ENCODE measurements at places on chromosomes 1 and 21.
A peak's percentile ranks its signal among the peaks of the same experiment; 100 is the strongest.

- DNase-seq: no peak
Observed at GRCh38 chr21:42939582-42940413, 14.4 kb upstream of the ERVH48-1 start.

DNA sequence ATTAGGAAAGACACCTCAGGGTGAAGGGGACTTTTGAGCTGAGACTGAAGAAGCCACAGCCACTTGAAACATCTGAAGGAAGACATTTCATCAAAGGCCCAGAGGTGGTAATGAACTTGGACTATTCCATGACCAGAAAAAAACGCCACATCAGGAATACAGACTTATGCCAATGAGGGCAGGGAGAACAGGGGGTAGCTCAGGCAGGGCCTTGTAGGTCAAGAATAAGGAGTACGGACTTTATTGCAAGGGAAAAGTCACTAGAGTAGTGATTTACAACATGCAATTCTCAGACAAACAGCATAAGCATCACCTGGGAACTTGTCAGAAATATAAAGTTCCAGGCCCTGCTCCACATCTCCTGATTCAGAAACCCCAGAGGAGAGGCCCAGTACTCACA lies 11.8 kb downstream of the TP53BP2 start:
- no peak for DNase-seq

- DNase-seq: no peak
Observed at GRCh38 chr1:107833061-107833460, 131.9 kb downstream of the VAV3 start.

DNA sequence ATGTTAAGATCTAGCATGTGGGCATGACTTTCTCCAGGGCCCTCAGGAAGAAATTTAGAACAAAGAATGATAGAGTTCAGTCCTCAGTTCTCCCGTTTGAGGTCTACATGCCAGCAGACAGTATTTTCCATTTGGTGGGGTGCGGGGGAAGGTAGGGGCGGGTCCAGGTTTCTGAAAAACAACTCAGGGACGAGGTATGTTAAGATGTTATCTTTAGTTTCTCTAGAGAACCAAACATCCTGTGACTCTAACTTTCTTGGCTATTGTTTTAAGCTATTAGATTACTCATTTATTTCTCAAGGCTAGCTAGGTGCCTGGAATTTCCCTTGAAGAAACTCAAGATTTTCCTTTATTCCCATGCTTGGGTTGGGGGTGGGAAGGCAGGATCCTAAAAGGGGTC lies 42.3 kb upstream of the SYT14 start:
- no peak for DNase-seq

- DNase-seq: no peak
Observed at GRCh38 chr21:27647921-27648320, 681.0 kb upstream of the ADAMTS5 start.

DNA sequence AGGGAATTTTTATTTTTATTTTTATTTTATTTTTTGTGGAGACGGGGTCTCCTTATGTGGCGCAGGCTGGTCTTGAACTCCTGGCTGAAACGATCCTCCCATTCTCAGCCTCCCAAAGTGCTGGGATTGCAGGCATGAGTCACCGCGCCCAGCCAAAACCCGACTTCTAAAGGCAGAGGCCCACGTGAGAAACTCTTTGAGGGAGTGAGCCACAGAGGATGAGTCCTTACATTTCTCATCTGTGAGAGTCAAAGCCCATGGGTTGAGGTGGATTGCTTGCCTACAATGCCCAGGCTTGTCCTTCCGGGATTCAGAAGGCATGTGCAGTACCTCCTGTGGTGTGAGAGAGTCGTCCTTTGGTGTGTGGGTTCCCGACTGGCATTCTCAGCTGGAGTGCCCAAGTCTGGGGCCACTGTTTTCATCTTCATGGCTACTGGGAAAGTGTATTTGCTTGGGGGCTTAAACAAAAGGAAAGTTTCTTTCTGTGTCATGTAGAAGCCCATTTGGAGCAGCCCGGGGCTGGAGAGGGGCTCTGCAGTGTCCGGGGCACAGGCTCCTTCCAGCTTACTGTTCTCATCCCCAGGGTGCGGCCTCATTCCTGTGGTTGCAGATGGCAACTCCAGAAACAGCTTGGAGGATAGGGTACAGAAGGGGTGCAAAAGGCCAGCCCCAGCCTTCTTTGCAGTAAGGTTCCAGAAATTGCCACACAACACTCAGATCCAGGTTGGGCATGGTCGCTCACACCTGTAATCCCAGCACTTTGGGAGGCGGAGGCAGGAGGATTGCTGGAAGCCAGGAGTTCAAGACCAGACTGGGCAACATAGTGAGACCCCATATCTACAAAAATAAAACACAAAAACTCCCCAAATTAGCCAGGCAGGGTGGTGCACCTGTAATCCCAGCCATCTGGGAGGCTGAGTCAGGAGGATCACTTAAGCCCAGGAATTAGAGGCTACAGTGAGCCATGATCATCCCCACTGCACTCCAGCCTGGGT lies 29.4 kb upstream of the CSF3R start:
- no peak for DNase-seq

- no peak for DNase-seq
Observed at GRCh38 chr1:30889511-30889910, 19.0 kb downstream of the SDC3 start.

- no peak for DNase-seq
Observed at GRCh38 chr1:17061892-17062291, 8.1 kb upstream of the SDHB start.

DNA sequence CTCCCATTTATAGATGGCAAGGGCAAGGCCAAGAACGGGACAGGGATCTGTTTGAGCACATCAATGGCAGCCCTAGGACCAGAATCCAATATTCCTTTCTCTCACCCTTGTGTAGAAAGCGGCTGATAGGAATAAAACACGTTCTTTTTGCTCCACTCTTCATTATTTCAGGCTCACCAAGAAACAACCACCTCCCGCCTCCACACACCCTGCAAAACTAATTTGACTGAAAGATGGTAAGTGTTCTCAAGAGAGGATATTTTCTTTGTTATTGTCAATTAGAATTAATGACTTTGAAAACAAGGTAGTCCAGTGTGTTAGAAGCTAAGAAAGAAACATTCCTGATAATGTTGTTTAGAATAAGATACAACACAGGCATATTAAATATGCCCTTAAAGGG lies 11.9 kb upstream of the KNCN start:
- no peak for DNase-seq

DNA sequence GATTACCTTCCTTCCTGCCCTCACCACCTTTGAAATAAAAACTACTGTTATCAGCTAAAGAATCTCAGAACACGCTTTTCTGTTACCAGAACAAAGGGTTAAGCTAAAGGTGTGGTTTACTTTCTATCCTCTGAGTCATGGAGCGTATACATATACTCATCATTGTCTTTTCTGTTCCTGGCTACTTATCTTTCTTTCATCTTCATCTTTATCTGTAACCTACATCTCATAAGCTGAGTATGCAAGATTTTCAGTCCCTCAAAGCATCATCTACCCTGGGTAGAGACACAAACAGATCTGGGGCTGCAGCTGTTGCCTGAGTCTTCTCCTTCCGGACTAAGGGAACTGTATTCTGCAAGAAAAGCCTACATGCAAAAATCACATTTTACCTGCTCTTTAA lies 75.6 kb downstream of the LMO4 start:
- DNase-seq: peak; percentile 53

GRCh38 chr1:90841473-90841872 lies 124.4 kb upstream of the BARHL2 start:
- DNase-seq: no peak

DNA sequence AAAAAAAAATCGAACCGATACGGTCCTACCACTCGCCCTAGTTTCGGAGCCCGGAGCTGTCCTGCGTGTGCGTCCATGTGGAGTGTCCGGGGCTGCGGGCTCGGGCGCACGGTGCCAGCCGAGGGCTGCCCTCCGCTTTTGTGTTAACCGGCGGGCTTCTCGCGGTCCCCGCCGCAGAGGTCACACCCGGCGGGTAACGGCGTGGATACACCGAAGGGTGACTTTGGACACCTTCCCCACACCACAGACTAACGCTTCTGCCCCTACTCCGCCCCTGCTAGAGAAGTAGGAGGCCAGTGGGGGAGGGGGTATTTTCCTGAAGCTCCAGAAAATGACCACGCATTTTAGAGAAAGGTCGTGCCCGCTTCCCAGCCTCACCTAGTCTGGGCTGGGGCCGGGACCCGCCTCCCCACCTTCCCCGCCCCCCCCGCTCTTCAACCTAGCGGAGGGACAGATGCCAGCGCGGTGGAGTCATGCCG lies 609 bp upstream of the ATF3 start:
- no peak for DNase-seq

DNA sequence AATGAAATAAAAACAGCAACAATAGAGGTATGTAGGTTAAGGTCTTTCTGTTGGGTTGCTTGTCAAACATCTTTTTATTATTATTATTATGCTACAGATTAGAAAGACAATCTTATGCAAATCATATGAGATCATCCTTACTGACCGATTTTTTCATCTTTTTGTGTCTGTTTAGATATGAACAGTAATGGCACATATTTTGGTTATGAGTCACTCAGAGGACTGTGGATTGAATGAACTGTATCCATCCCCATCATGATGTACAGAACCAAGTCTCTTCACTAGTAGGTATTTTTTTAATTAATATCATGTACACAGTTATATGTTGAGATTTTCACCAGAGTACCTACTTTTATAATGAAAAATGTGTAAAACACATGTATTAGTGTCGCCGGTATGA lies 159.1 kb downstream of the CHRM3 start:
- DNase-seq: no peak

GRCh38 chr21:45071078-45071873 lies 3.1 kb upstream of the ADARB1 start:
- no peak for DNase-seq

GRCh38 chr1:184433956-184434502 lies 47.2 kb downstream of the C1orf21 start:
- DNase-seq: no peak

DNA sequence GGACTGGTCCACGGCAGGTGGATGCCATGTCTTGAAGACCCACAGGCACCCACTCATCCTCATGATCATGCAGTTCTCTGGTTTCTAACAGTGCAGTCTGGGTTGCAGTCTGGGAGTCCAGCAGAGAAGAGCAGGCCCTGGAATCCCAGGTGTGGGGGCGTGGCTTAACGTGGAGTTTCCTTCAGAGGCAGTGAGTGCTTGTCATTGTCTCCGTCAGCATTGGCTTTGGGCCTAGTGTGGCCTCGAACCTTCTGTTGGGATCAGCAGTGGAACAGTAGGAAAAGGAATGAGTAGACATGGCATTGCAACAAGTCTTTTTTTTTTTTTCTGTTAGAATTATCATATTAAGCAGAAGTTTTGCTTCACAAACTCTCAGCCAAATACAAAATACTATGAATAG lies 12.8 kb downstream of the LGALS8 start:
- no peak for DNase-seq

DNA sequence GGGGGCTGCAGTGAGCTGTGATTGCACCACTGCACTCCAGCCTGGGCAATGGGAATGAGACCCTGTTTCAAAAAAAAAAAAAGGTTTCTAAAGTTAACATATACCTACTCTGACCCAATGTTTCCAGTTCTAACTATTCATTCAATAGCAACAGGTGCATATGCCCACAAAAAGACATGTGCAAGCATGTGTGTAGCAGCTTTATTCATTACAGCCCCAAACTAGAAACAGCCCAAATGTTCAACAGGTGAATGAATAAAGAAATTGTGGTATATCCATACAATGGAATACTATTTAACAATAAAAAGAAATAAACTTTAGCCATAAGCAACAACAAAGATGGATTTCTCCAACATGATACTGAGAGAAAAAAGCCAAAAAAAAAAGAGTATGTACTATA lies 21.3 kb upstream of the CTPS1 start:
- no peak for DNase-seq

GRCh38 chr1:233625087-233625486 lies 11.2 kb downstream of the KCNK1 start:
- DNase-seq: no peak

DNA sequence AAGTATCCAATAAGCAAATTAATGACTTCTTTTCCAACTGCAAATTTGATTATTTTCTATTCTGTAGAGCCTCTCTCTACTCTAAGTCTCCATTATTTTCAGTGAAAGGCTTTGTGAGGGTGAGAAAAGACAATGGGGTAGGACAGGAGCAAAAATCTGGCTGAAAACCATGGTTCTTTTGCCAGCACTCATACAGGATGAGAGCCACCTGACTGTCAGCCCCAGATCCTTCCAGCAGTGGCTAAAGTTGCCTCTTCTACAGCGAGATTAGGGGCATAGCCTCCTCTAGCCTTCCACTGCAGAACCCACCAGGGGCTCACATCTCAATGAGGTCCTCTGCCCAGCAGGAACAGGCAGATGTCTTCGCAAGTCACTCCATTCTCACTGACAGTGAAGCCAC lies 23.7 kb downstream of the NMNAT2 start:
- DNase-seq: no peak

- DNase-seq: no peak
Observed at GRCh38 chr1:238960071-238960470, 426.3 kb upstream of the CHRM3 start.

DNA sequence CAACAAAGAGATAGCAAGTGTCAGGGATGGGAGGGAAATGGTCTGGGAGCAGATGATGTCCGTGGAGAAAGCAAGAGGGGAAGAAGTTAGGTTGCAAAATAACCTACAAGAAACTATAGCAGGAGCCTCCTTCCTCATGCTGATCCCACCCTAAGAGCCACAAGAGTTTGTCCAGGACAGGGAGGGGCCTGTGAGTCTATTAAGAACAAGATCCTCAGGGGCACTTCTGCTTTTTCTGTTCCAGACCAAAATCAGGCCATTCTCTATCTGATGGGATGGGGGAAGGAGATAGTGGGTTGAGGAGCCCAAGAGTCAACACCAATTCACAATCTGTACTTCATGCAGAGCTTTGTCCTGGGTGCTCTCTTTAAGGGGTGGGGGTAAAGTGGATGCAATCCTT lies 7.7 kb upstream of the ATP1A4 start:
- DNase-seq: no peak

- no peak for DNase-seq
Observed at GRCh38 chr1:1353389-1354151, 4.4 kb upstream of the DVL1 start.

DNA sequence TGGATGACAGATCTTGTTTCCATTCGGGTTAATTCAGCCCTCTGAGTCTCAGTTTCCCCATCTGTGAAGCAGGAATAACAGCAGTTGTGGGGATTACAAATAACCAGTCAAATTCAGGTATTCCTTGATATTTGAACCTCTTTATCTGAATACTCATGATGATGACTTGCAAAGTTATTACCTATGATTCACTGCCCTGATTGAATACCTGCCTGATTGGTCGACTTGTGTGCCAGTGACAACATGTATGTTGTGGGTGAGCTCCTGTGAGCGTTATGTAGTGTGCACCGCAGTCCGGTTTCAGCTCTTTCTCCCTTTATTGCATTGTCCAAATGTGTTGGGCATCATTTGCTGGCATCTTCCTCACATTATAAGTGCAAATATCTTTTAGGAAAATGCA lies 9.5 kb upstream of the TMEM61 start:
- no peak for DNase-seq

- no peak for DNase-seq
Observed at GRCh38 chr1:173418107-173418985, 58.8 kb upstream of the PRDX6 start.

DNA sequence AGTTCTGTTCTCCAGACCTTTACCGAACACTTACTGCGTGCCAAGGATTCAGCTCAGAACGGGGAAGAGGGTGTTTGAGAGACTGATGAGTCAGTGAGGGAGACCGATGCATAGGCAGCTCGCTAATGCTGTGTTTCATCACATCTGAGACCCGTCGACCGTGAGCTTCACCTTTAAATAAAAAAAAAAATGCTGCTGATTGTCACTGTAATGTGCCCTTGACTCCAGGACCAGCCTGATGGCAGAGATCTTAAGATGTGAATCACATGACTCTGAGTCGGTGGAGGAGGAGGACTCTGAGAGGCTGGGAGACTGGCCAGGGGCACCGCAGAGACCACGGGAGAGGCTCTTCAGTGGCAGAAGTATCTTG lies 28.8 kb downstream of the SPSB1 start:
- DNase-seq: no peak
